ENCODE measurements at places on chromosomes 6 and 20.

GRCh38 chr6:128479991-128480390 lies 40.4 kb downstream of the PTPRK start:
- no peak for DNase-seq

- no peak for DNase-seq
Observed at GRCh38 chr6:128600397-128600951, 80.1 kb upstream of the PTPRK start.

GRCh38 chr6:5771211-5771610 lies 235.5 kb downstream of the NRN1 start:
- no peak for DNase-seq

DNA sequence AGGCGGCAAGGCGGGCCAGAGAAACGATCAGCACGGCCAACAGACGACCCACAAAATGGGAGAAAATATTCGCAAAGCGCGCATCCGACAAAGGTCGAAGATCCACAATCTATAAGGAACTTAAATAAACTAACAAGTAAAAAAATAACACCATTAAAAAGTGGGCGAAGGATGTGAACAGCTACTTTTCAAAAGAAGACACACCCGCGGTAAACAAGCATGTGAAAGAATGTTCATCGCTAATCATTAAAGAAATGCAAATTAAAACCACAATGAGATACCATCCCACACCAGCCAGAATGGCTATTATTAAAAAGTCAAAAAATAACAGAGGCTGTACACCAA lies 117.8 kb upstream of the SIRPA start:
- DNase-seq = no peak

GRCh38 chr6:15350386-15351083 lies 104.7 kb downstream of the JARID2 start:
- DNase-seq = no peak

DNA sequence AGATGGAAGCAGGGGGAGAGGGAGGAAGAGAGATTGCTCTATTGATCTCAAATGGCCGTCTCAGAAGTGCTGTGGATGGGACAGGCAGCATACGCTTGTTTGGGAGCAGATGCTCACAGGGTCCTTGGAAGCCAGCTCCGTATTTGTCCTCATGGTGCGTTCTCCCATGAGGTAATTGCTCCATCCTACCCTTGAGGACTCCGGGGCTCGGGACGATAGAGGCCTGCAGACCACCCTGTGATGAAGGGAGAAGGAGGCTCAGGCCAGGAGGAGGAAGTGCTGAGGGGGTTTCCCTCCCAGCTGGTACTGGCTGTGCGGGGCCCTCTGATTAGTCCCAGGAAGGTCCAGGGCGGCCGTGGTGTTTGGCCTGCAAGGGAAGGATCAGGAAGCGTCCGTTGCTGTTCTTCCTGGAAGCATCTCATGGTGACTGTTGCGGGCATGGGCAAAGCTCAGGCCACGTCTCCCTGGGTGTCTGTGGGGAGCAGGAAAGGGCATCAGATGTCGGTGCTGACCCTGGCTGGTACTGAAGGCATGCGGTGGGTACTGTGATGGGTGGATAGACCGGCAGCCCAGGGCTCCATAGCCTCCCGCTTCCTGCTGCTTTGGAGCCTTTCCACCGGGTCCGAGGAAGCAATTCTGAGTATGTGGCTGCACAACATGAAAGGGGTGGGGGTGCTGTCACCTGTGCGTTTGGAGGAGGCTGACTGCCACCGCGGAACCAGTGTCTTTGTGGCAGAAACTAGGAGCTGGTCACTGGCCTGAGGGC lies 158.3 kb downstream of the SYCP2 start:
- DNase-seq = no peak

- DNase-seq = no peak
Observed at GRCh38 chr6:356828-357251, 34.7 kb upstream of the IRF4 start.

GRCh38 chr6:56370127-56370540 lies 122.8 kb upstream of the COL21A1 start:
- DNase-seq = peak; percentile 30

GRCh38 chr6:90106449-90106848 lies 190.2 kb downstream of the BACH2 start:
- no peak for DNase-seq

DNA sequence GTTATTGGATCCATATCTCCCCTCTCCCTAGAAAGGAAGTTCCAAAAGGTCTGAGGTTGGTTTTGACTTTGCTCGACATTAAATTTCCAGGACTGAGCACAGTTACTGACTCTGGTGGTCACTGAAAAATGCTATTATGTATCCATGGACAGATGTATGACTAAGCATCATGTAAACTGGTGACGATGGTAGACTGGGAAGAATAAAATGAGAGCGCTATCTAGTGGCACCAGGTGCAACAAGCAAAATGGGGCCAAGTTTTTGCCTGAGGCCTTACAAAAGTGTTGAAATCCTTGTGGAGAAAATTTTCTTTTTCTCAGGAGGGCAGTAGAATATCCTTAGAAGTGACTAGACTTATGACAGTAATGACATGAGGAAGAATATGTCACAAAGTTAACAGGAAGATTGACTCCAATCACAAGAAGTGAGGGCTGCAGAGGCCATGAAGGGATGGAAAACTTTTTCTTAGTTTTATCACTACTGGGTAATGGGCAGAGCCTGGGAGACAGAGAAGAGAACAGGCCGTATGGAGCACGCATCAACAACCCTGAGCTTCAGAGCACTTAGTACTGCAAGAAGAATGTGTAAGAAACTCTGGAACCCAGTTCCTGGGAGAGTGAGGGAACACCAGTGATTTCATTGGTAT lies 88.9 kb upstream of the ELOVL5 start:
- peak; percentile 12 for DNase-seq

DNA sequence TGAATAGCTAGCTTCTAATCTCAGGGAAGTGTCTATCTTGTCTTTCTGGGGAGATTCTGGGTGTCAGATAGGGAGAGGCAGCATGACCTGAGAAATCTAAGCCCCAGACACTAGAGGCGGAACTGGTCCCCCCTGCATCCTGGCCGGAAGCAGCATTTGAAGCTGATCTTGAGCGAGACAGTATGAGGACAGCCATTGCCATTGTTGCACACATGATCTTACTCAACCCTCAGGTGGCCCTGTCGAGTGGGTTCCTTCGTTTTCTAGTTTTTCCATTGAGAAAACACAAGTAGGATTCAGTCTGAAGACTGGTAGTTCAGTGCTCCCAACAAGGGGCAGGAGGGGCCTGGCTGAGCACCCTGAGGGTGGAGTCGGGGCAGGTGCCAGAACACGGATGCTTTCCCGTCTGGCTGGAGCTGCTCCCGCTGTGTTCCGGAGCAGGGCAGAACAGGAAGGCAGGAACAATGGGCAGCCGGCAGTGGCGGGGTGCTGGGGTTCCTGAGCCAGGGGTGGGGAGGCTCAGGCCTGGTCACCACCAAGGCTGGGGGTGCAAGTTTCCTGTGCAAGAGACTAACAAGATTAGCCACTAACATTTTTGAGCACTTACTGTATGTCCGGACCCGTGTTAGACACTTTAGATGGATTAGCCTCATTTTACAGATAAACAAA lies 7.9 kb upstream of the SDCBP2 start:
- no peak for DNase-seq

DNA sequence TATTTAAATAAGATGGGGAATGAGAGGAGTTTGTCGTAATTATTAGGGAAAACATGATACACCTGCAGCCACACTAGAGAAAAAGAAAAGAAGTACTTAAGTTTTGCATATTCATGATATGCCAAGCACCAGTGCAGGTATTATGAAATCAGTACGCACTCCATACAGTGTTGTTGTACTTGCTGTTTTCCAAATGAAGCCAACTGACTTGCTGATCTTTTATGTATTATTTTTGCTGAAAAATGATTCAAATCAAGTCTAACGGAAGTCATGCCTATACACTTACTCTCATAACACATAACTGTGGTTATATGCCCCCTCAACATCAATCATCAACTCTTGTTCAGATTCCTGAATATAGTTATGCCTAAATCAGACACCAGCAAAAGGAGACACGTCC lies 584.9 kb upstream of the EYS start:
- no peak for DNase-seq

DNA sequence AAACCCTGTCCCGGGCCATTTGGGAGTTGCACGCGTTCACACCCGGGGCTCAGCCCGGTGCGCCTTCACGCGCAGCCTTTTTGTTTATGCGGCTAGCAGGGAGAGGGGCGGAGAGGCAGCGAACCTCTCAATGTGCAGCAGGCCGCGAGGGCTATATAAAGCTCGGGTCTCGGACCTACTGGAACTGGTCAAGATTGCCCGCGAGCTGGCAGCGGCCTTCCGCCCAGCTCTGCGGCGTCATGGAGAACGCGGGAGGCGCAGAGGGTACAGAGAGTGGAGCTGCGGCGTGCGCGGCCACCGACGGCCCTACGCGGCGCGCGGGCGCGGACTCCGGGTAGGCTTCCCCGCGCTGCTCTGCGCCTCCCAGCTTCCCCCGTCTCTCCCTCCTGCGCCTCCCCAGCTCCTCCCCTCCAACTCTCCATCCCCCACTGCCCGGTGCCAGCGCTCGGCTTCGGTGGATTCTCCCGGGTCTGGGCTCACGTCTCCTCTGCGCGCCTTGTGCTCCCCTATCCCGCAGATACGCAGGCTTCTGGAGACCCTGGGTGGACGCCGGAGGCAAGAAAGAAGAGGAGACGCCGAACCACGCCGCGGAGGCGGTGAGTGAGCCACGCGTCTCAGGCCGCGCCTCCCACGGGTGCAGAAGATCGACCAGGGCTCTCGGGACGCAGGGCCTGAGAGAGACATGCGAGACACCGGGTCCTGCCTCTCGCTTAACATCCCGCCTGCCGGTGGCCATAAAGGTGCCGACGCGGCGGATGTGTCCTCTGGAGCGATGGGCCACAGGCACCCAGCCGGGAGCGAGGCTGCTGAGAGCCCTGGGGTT lies at the start of gene RIPPLY2:
Gene RIPPLY2, plus strand, starts transcription at position 183 of the 823 bp plus-strand sequence. Its CDS starts 57 bp downstream, at position 240.
- peak; percentile 63 for DNase-seq

DNA sequence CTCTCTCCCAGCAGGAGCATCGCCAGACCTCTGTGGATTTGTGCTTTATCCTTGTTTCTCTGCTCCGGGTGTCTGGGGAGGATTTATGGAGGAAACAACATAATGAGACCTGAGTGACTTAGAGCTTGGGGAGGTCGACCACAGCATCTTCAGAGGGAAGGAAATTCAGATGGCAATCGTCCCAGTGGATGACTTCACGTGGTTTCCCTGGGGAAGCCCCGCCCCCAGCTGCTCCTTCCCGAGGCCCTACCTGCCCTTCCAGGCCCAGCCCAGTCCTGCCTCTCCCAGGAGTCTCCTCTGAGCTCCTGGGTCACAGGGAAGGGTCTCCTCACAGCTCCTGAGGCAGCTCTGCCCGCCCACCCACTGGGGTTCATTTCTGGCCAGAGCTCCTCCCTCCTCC lies 430.3 kb upstream of the SULF2 start:
- DNase-seq = no peak

- no peak for DNase-seq
Observed at GRCh38 chr6:150639823-150640331, 40.2 kb downstream of the PLEKHG1 start.

GRCh38 chr6:36642913-36643817 lies 35.3 kb upstream of the CDKN1A start:
- no peak for DNase-seq

DNA sequence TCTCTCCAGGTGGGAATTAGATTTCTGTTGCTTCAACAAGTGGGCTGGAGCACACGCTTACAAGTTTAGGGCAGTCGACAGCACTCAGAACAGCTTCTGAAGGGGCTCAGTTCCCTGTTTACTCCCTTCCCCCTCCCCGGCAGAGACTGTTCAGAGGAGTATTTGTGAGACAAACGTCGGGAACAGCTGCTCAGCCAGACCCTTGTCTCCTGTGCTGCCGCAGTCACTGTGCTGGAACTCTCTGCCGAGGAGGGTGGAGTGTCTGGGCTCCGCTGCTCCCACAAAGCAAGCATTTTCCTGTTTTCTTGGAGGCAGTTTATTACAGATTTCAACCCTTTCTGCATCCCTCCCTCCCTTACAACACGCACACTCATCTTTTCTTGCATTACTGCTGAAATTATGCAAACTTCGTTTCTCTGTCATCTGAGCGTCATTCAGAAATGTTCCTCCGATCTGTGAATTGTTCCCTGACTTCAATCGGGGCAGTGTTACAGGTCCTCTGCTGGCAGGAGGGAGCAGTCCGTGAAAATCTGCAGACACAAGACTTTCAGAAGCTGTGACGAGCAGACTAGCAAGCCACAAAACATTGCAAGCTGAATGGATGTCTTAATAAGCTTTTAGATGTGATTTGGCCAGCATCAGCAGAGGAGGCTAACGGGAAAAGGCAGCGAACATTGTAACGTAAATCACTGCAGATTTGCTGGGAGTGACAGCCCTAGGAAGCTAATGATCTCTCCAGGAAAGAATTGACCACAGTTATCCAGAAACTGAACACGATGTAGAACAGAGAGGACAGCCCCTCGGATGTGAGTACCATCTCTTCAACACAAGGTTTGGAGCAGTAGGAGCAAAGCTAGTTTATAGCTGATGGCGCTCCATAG lies 76.2 kb downstream of the LYRM2 start:
- DNase-seq = no peak
